ENCODE measurements at places on chromosomes 2 and 18. TPM values are rescaled to one million over a fixed set of nuclear protein-coding genes. Genes with fewer than 3 reads are reported as not detected.

GRCh38 chr2:63856303-63856603 is 14.6 kb downstream of the UGP2 start:
- DNase-seq, result no peak

DNA sequence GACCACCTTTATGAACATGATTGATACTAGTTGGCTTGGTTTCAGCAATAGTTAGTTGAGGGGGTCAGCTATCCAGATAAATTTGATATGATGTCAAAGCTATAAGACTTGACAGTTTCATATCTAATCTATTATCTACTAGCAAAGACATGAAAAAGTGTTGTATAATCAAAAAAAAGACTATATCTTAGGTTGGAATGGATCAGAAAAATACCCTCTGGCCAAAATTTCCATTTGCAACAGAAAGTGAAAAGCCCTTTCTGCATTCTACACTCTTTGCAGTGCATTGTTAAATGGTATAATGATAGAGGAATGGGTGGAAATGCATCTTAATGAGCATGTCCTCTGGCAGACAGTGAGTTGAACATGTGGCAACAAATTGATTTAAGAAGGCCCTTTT is 242.6 kb downstream of the THSD7B start:
- DNase-seq, result no peak

The FOXD4L1 gene
- total RNA-seq, result not detected

- no peak for DNase-seq
Measured at GRCh38 chr2:84427235-84428138, 31.6 kb downstream of the SUCLG1 start.

DNA sequence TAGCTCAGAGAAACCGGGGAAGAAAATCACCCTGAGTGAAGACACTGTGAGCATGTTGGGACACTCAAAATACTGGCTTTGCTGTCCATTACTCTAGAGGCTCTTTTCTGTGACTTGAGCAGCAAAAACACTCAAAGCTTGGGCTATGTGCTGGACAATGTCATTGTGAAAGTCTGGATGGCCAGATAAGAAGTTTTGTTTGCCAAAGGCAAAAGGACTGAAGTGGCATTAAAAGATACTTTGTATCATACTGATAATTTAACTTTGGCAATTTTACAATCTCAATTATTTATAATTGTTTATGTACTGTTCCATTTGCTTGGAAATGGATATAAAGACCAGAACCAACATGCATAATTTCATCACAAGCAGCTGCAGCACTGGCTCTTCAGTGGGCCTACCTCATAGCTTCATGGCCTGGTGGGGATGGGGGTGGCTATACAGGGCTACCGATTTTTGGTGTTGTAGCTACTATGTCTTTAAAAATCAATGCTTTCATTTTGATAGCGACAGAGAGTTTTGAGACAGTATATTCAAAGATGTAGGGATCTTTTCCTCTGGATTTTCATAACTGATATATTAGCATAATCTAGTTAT is 51.1 kb downstream of the RBKS start:
- no peak for DNase-seq

GRCh38 chr2:215104226-215104625 is 34.2 kb downstream of the ABCA12 start:
- no peak for DNase-seq

DNA sequence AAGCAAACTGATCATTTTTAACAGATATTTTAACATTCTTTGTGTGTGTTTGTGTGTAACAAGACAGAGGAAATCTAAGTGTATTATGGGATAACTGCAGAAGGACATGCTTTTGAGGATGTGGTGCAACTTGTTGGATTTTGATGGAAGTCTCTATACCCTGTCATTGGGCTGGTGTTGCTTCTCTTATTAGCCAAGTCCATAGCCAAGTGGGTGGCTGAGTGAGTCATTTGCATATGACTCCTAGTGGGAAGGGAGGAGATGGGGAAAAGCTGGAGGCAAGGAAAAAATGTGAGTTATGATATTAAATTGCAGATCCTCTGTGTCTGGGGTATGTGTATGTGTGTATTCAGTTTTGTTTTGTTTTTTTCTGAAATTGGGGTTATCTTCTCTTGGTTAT is 879.9 kb downstream of the DCC start:
- DNase-seq, result no peak
